Midbrain (tissue), 1 donor: ENCODE measurements at places on chromosomes 4 and X.
A peak's percentile ranks its signal among the peaks of the same experiment; 100 is the strongest.

GRCh38 chr4:86910820-86911684 is 18.8 kb upstream of the C4orf36 start:
- DNase-seq: no peak

DNA sequence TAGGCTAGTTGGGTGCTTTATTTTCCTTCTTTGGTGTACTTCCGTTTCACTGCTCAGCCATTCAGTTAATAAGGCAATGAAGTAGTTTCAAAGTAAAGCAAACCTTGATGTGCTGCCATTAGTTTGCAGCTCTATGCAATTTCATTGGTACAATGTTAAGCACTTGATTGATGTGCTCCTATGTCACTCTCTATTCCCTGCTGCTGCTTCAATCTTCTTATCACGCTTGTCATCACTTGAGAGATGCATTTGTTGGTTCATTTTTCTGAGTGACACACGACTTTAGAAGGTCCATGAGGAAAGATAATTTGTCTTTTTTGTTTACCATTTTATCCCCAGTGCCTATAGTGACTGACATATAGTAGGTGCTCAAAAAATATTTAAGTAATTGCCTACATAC is 871.0 kb upstream of the PABPC4L start:
- DNase-seq: no peak

DNA sequence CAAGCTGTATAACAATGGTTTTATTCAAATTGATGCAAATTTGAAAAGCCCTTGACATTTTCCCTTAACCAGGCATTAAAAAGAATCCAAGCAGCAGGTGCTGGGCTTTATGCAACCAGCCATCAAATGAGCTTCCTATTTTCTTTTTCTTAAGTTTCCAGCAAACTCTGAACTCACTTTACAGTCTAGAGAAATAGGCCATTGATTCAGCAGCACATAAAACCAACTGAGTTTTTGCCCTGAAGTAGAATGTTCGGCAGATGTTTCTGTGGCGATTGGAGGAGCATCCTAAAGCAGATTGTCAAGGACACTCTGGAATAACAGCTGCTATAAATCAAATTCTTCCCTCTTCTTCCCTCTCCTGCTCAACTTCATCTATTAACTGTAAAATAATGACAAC is 582.8 kb upstream of the CPEB2 start:
- DNase-seq: no peak

- DNase-seq: no peak
Measured at GRCh38 chr4:60575336-60575735, 624.8 kb upstream of the ADGRL3 start.

DNA sequence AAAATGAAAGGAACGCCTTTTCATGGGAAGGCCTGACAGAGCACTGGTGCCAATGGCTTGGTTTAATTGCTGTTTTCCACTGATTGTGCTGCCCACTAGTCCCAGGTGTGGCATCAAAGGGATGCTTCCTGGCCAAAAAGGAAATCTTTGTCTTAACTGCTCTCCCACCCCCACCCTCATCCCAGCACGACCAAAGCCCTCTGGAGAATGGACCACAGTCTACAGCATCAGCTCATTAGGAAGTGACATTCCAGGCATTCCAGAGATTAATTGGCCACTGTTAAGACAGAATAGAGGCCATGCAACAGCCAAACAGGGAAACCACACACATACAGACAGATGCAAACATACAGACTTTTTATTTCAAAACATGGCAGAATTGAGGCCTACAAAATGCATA is 143.2 kb downstream of the LHFPL1 start:
- DNase-seq: no peak

GRCh38 chr4:121690001-121690400 is 6.8 kb downstream of the ANXA5 start:
- DNase-seq: no peak

DNA sequence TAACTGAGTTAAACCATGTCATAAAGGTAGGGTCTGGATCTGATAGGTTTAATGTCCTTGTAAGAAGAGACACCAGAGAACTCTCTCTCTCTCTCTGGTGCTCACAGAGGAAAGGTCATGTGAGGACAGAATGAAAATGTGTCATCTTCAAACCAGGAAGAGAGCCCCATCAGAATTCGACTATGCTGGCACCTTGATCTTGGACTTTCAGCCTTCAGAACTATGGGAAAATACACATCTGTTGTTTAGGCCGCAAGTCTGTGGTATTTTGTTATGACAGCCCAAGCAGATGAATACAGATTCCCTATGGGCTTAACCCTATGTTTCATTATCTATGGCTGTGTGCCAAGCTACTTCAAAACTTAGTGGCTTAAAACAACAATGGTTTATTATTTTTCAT is 105.5 kb upstream of the DDIT4L start:
- DNase-seq: no peak

GRCh38 chr4:182918791-182919302 is 1.7 kb upstream of the DCTD start:
- no peak for DNase-seq

GRCh38 chrX:11890836-11891514 is 132.9 kb downstream of the MSL3 start:
- DNase-seq: no peak

GRCh38 chrX:124229374-124229773 is 103.1 kb upstream of the TEX13D start:
- no peak for DNase-seq

DNA sequence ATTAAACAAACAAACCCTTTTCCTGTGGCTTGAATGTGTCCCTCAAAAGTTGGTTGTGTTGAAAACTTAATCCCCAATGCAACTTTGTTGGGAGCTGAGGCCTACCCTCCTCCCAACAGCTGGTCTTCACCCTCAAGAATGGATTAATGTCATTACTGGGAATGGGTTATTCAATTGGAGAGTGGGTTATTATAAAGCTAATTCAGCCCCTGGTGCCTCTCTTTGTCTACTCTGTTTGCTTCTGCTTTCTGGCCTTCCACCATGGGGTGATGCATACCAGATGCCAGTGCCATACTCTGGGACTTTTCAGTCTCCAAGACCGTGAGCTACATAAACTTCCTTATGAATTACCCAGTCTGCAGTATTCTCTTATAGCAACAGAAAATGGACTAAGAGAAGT is 706.5 kb downstream of the CCSER1 start:
- DNase-seq: no peak

GRCh38 chr4:96227515-96227914 is 387.6 kb downstream of the PDHA2 start:
- no peak for DNase-seq

- DNase-seq: no peak
Measured at GRCh38 chrX:11908371-11908770, 150.3 kb downstream of the MSL3 start.

GRCh38 chr4:184448141-184448540 is 26.2 kb downstream of the IRF2 start:
- no peak for DNase-seq

GRCh38 chrX:109760922-109761250 is 27.8 kb upstream of the ACSL4 start:
- no peak for DNase-seq

GRCh38 chrX:1581132-1581531 is 10.3 kb upstream of the AKAP17A start:
- DNase-seq: no peak

- DNase-seq: no peak
Measured at GRCh38 chr4:675036-675882, 917 bp downstream of the MYL5 start.

- no peak for DNase-seq
Measured at GRCh38 chr4:86233681-86234080, 126.2 kb downstream of the MAPK10 start.

- DNase-seq: no peak
Measured at GRCh38 chr4:112840061-112840460, 203.1 kb downstream of the LARP7 start.

- DNase-seq: no peak
Measured at GRCh38 chrX:30576881-30577280, 685 bp downstream of the TASL start.

DNA sequence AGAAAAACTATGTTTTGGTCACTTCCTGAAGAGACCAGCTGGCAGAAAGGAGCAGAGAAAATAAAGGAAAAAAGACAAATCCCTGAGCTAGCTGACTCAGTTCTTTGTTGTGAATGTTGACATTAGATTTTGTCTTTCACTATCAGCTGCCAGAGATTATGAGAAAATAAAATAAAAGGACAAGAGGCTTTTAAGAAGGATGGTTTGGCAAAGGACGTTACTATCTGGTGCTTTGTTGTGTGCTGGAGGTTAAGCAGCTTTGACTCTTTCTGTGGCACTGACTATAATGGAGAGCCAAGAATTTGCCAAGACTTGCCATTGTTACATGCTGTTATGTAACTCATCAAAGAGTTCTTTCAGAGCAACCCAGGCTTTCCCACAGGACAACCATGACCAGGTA is 12.1 kb downstream of the ASB5 start:
- no peak for DNase-seq

DNA sequence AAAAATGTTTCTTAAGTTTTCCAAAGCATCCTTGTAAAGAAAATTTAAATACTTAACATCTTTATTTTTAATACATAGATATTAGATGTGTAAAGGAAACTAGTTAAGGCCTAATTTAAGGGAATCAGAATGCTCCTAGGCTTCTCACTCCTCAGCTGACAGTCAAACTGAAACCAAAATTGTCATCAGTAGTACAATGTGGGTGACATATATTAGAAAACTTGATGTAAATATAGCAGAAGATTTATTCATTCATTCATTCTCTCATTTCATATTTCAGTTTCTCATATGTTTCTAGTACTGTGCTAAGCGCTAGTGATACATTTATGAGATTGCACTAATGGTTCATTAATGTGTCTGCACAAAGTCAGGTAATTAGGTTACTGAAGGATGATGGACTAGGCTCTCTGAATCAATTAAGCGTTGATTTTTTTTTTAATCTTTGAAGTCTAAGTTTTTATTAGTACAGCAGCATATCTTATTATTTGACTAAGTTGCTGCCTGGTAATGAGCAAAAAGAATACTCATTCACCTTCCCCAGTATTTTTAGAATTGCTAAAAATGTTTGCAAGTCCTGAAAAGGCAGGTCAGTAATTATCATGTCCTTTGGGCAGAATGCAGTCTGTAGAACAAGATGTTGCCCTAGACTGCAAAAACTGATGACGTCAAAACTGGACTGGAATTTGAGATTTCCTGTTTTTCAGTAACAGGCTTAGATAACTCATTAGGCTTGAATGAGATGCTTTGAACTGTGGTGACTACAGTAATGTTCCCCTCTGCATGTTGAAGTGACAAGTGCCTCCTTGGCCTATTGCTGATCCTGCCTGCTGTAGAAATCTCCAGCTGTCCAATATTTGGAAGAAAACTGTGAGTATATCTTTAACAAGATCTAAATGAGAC is 128.7 kb downstream of the ARHGAP24 start:
- no peak for DNase-seq

DNA sequence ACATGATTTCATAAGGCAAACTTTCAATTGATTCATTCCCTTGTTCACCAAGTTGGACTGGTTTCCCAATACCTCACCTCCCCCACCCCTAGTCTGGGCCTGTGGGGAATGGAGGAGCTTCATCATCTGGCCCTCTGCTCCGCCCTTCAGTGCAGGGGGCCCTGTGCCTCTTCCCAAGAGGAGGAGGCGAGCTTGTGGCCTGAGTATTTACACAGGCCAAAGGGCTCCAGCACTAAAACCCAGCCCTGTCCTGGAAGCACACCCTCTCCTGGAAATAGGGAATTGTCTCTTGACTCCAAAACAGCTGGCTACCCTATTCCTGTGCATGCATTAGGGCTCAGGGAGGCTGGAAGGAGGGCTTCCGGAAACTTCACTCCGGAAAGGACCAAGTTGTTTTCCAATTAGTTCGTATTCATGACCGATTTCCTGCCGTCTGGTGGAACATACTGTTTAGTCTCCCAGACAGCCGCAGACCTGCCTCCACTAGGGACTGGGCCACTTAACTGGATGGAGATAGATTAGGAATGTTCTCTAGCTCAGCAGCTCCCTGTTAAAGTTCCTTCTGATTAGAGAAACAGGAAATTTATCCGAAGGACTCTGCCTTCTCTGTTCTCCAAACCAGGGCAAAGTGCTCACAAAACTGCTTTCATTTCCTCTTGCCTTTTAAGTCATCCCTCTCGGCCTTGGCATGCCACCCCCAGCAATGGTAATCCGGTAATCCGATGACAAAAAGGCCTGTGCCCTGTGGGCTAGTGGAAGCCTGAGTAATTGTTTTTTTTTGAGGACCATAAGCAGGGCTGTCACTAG is 5.8 kb downstream of the SRPX2 start:
- DNase-seq: no peak

DNA sequence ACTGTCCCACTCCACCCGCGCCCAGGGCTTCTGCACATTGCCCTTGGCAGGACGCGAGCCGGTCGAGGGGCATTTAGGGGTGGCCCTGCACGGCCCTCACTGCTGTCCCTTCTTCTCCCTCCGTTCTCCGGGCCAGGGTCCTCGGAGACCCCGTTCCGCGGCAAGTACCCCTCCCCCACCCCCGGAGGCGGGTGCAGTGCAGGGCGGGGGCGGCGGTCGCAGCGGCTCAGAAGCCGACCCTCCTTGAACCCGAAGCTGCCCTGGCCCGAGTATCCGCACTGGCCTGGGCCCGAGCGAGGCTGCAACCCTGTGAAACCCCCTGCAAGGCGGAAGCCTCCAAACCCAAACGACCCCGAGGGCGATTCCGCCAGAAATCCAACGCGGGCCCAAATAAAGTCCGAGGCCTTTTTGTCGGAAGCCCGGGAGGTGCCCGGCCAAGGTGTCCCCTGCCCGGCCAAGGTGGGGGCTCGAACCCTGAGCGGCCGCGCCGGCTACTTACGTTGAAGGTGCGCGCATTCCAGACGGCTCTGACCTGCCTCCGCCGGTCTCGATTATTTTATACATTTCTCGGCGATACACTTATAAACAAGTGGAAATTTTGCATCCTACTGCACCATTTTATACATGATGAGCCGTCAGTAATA is 53.1 kb upstream of the TMEM33 start:
- no peak for DNase-seq

- no peak for DNase-seq
Measured at GRCh38 chrX:120260369-120260768, 9.8 kb downstream of the ZBTB33 start.

DNA sequence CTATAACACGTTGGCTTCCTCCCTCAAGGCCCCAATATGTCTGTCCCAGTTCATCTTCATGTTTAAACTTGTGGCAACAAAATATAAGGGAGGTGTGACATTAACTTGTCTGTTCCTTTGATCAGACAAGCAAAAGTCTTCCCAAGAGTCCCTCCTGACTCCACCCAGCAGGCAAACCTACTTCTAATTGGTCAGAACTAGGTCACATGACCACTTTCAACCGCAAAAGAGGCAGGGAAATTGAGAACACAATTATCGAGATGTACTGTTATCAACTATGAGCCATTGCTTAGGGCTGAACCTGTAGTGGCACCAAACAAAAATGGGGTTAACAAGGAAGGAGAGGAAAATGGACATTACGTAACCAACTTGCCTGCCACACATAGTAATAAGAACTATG is 246.8 kb upstream of the TET2 start:
- no peak for DNase-seq

DNA sequence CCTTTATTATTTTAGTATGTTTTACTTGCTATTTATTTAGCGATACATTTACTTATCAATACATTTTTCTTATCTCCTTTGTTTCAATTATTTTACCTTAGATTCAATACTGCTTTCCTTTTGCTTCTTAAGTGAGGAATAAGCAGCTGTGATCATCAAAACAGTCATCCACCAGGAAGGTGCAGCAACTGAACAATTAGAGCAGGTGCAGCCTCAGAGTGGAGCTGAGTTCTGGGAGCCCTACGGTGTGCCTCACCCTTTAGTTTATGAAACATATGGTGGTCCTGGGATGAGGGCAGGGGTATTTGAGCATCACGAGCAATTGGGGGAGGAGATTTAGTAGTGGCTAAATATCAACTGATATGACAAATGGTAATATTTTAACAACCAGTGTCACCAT is 111.0 kb downstream of the FRYL start:
- DNase-seq: no peak

- no peak for DNase-seq
Measured at GRCh38 chr4:53465891-53466290, 88.5 kb downstream of the FIP1L1 start.

GRCh38 chr4:169236873-169237626 is 33.7 kb downstream of the SH3RF1 start:
- DNase-seq: peak; percentile 42
